ENCODE measurements at places on chromosomes 7 and 10.

GRCh38 chr7:25894002-25894901, 257.7 kb upstream of the NFE2L3 start:
- DNase-seq = no peak

GRCh38 chr10:129837909-129838582, 126.0 kb downstream of the EBF3 start:
- no peak for DNase-seq

GRCh38 chr10:49593564-49593875, 16.6 kb upstream of the SLC18A3 start:
- no peak for DNase-seq

DNA sequence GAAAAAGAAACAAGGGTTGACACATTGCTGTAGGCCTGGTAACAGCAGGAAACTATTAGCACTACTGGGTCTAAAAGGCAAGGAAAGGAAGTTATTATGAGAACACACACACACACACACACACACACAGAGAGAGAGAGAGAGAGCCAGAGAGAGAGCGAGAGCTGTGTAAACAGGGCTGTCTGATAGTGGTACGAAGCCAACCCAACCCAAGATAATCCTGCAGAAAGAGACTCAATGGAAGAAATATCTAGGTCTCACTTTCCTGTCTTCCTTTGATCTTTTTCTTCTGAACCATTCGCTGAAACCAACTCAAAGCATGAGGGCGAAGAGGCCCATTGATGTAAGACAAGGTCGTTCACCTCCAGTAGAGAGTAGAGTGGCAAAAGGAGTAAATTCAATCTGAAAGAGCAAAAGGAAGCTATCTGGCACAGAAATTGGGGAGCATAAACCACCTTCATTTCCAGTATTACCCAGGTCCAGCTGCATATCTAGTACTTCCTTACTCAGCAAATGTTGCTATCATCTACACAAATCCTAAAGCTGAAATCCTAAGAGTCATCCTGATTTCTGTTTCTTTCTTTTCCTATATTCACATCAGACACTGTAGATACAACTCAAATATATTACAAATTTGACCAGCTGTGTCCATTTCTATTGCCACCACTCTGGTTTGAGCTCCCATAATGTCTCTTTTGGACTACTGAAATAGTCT, 110.2 kb downstream of the TMEM26 start:
- DNase-seq = no peak

DNA sequence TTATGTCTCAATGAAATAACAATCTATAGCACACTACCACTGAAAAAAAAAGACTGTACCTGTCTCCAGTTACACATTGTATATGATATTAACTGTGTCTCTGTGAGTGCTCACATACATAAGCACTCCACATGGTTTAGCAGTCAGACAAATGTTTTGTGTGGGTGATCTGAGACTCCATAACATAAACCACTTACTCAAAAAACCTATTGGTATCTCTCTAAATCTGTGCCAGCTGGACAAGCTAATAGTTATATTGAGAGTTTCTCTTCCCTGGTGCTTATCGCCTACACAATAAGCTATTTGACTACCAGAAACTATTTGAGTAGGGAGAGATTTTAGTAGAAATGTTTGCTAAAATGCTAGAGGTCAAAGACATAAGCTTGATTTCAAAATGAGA, 190.1 kb upstream of the AGR3 start:
- DNase-seq = no peak

GRCh38 chr7:99860281-99861127, 16.3 kb downstream of the OR2AE1 start:
- no peak for DNase-seq

DNA sequence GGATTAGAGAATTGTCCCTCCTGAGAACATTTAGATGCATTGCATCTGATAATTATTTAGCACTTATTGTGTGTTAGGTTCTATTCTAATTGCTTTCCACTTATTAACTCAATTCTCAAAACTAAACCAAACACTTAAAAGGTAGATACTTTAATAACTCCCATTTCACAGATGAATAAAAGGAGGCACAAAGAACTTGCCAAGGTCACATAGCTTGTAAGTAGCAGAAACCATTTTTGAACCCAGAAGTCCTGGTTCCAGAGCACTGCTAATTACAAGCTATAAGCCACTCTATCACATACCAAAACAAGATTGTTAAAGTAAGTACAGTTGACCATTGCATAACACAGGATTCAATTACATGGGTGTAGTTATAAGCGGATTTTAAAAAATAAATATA, 164.9 kb downstream of the CPED1 start:
- no peak for DNase-seq

DNA sequence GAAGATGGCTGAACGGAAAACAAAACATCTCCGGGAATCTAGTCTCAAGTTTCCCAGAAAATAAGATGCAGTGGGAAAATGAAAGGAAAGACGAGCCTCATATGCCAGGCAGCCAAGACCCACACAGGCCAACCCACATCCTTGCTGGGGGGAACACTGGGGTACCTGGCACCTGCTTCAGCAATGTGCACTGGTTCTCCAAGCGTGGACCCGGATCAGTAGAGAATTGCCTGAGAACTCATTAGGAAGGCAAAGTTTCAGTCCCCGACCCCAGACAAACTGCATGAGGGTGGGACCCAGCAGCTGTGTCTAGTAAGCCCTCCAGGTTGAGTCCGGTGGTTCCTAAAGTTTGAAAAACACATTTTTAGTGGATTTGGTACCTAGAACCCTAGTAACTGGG, 18.4 kb downstream of the FAM53B start:
- no peak for DNase-seq

GRCh38 chr10:4246881-4247358, 461.9 kb upstream of the KLF6 start:
- no peak for DNase-seq

GRCh38 chr7:45583296-45583695, 9.1 kb downstream of the ADCY1 start:
- DNase-seq = no peak

DNA sequence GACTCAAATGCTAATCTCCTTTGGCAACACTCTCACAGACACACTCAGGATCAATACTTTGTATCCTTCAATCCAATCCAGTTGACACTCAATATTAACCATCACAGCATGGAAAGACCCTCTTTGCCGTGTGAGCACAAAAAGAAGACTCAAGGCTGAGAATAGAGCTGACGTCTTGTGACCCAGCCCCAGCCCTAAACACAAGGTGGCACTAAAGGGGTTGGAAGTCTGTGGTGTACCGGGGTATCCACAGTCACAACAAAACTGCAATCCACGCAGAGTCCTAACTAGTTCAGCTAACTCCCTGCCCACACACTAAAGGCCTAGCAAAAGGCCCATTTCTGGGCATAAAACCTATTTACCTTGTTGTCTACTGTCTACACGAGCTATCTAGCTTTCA, 200.1 kb downstream of the ACTR3B start:
- no peak for DNase-seq

GRCh38 chr7:35319606-35320005, 65.7 kb upstream of the TBX20 start:
- no peak for DNase-seq

- DNase-seq = no peak
These were observed 72.3 kb upstream of the APBB1IP start for GRCh38 chr10:26365681-26366358.

DNA sequence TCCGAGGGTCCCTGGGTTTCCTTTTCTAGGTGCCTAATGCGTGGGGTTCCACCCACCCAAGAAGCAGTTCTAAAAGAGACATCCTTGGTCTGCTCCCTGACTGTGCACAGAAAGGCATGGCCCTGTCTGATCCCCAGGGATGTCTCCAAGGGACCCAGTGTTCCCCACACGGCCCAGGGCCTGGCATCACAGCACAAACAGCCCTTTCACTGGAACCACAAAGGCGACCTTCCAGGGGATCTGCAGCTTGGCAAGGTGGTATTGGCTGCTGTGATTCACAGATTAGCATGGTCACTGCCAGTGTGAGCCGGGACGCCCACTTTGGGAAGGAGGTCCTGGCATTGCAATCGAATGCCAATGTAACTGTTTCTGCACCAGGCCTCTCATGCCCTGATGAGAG, 6.4 kb downstream of the KCNMA1 start:
- no peak for DNase-seq

DNA sequence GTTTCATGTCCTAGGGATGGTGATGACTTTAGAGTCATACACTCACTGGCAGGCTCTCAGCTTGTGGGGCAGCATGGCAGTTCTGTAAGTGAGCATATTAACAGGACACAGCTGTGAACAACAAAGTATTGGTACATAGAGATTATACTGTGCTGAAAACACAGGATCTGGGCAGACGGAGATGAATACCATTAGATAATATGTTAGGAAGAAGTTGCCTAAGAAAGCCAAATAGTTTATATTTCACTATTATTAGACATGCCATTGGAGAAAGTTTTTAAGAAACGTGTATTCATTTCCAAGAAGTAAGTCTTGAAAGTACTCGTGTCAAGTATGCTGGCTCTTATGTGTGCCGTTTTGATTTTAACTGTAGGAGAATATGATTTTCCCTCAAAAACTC, 274.5 kb downstream of the INHBA start:
- DNase-seq = no peak

DNA sequence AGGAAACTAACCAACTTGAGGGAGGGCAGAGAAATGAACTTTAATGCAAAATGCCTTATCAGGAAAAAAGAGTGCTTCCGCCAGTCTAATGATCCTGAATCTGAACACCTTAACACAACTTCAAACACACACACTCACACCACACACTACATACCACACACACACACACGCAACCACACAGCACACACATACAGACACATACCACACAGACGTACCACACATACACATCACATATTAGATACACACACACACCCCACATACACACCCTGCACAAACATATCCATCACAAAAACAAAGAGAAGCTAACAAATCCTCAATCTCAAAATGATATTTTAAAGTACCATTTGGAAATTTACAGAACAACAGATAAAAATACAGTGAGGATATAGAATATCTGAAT, 175.5 kb downstream of the SFMBT2 start:
- no peak for DNase-seq

DNA sequence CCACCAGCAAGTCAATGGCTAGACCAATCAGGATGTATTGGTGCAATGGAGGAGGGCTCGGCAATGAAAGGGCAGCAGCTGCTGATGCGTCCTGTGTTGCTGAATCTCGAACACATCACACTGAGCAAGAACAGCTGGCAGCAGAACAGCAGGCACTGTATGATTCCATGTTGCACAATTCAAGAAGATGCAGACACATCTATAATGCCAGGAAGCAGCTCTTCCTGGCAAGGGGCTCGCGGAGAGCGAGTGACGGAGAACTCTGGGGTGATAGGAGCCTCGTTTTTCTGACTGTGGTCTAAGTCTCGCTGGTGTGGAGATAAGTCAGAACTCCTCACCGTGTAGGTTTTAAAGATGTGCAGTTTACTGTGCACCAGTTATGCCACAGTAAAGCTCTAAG, 24.8 kb upstream of the PFKP start:
- no peak for DNase-seq

GRCh38 chr7:1762238-1762945, 92.3 kb downstream of the ELFN1 start:
- no peak for DNase-seq

- no peak for DNase-seq
These were observed 8.9 kb downstream of the HK1 start for GRCh38 chr10:69287181-69287580.

DNA sequence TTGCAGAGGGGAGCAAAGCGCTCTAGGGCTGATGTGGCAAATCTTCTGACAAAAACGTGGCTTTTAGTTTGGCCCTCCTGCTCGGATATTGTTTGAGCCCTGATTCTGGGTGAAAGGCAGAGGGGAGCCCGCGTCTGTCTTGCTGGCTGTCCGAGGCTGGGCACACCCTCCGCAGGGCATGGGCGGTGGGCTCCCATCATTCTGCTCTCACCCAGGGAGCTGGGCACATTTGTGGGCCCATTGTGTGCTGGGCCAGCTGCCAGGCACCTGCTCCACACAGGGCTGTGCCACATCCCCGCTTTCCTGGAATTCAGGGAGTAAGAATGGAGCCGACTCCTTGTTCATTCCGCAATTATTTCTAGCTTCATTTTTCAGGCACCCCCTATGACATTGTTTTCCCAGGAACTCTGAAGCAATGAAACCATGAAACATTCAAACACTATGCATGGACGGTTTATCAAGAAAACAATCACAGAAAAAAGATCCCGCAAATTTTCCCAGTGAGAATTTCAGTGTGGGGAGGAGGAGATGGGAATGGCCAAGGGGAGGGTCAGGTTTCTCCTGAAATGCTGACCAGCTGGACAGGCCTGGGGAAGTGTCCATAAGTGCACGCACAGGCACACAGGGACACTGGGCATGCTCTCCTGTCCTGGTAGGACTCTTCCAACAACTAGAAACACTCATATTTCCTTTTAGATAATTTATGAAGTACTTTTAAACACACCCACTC, 341.1 kb downstream of the CXCL12 start:
- no peak for DNase-seq

DNA sequence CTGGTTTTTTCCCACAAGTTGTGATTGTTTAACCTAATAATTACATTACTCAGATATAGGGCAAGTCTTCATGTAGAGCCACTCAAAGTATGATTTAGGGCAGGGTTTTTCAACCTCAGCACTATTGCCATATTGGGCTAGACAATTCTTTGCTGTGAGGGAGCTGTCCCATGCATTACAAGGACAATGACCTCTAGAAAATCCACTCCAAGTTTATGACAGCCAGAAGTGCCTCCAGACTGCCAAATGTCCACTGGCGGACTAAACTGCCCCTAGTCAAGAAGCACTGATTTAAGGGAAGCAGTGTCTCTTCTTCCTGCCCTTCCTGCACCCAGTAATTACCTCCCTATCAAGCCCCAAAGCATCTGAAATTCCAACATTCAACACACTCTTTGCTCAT, 54.4 kb downstream of the ZNF800 start:
- no peak for DNase-seq

- DNase-seq = no peak
These were observed 25.2 kb upstream of the OTUD1 start for GRCh38 chr10:23413629-23414089.
